ENCODE measurements at places on chromosomes 2 and 18. TPM values are rescaled to one million over a fixed set of nuclear protein-coding genes. Genes with fewer than 3 reads are reported as not detected.

RGPD3 gene
- not detected for polyA plus RNA-seq

DYSF gene
- 16.1 TPM for polyA plus RNA-seq

CRYGC gene
- not detected for polyA plus RNA-seq

AQP12B gene
- not detected for polyA plus RNA-seq

TRIB2 gene
- polyA plus RNA-seq, result 0.51 TPM

SERPINB3 gene
- not detected for polyA plus RNA-seq

MC5R gene
- 0.13 TPM for polyA plus RNA-seq

GRHL1 gene
- not detected for polyA plus RNA-seq

ADAM23 gene
- polyA plus RNA-seq, result 0.03 TPM

CFC1 gene
- polyA plus RNA-seq, result not detected

ZNF532 gene
- 18.5 TPM for polyA plus RNA-seq

CPO gene
- not detected for polyA plus RNA-seq

GCKR gene
- polyA plus RNA-seq, result not detected

CCDC142 gene
- 2.2 TPM for polyA plus RNA-seq

RSAD2 gene
- polyA plus RNA-seq, result 6.0 TPM

CHRNG gene
- polyA plus RNA-seq, result not detected

CD8B2 gene
- not detected for polyA plus RNA-seq

ZNF892 gene
- 0.15 TPM for polyA plus RNA-seq

NGEF gene
- not detected for polyA plus RNA-seq

GCG gene
- polyA plus RNA-seq, result not detected

FEZ2 gene
- polyA plus RNA-seq, result 6.9 TPM

HAAO gene
- polyA plus RNA-seq, result 10.5 TPM

PDE1A gene
- not detected for polyA plus RNA-seq

DCDC2C gene
- not detected for polyA plus RNA-seq

CD226 gene
- polyA plus RNA-seq, result 0.23 TPM

C2orf92 gene
- polyA plus RNA-seq, result 7.9 TPM

TFPI gene
- polyA plus RNA-seq, result 0.46 TPM

STAT4 gene
- polyA plus RNA-seq, result 0.52 TPM

PLB1 gene
- polyA plus RNA-seq, result 35.8 TPM

FAM237A gene
- not detected for polyA plus RNA-seq

HDHD2 gene
- 10.6 TPM for polyA plus RNA-seq

TRABD2A gene
- polyA plus RNA-seq, result 0.95 TPM

HTR2B gene
- not detected for polyA plus RNA-seq

ANKRD62 gene
- not detected for polyA plus RNA-seq

CRYBA2 gene
- not detected for polyA plus RNA-seq

LYPD6 gene
- not detected for polyA plus RNA-seq

NCKAP1 gene
- not detected for polyA plus RNA-seq

MFSD6 gene
- polyA plus RNA-seq, result 14.3 TPM

IL1RL1 gene
- not detected for polyA plus RNA-seq

AGXT gene
- polyA plus RNA-seq, result not detected
